ENCODE measurements at places on chromosomes 1 and 21.

- no peak for DNase-seq
Measured at GRCh38 chr1:76680651-76681050, 186.6 kb upstream of the ST6GALNAC5 start.

- no peak for DNase-seq
Measured at GRCh38 chr1:205567716-205568115, 63.2 kb downstream of the CDK18 start.

DNA sequence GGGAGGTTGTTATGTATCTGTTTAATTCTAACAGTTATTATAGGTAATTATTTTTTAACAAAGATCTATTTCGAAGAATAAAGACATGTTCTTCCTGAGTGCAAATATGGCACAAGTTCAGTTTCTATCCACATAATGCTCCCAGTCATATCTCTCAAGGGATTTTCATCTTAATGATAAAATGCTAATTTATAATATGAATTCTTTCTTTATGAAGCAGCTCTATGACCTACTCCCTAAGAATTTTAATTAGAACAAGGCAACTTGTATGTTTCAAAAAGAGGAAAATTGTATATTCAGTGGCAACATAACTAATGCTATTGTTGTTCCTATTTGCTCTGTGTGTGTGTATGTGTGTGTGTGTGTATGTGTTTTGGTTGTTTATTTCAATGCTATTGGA is 1222.1 kb upstream of the NCAM2 start:
- DNase-seq = no peak

- no peak for DNase-seq
Measured at GRCh38 chr1:199858856-199859255, 168.7 kb upstream of the NR5A2 start.

DNA sequence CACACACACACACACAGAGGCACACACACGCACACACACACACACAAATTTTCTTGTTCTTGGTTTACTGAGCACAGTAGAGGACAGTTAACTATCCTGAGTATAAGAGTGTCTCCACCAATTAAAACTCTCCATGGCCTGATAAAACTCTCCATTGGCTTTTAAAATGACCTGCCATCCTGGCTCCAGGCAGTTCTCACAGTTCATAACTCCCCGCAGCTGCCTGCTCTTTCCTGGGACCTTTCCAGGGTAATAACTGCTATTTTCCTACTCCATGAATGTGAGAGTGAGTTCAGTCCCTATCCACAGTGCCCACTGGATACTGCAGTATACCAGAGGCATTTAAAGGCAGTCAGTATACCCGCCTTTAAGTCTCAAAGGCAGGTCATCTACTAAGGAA is 351.5 kb downstream of the PLPP3 start:
- DNase-seq = no peak

- no peak for DNase-seq
Measured at GRCh38 chr1:213277036-213277435, 226.0 kb downstream of the RPS6KC1 start.

GRCh38 chr1:63448731-63449246 is 74.2 kb downstream of the ITGB3BP start:
- no peak for DNase-seq

- DNase-seq = no peak
Measured at GRCh38 chr21:45827302-45827692, 154.3 kb upstream of the COL6A1 start.

DNA sequence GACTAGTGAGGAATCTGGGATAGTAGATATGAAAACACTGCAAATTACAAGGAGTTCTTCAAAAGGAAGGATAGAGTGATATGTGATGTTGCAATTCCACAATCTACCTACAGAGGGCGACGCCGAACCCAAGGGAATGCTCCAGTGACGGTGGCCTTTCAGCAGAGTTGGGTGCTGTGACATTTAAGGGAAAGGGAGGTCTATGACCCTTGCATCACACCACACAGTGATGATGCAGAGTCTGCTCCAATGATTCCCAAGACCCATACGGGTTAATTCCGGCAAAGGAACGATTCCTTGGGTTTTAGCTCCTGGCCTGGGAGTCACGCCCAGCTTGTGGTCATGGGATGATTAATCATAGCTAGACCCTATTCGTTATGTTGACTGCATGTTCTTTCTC is 123.0 kb upstream of the IGSF21 start:
- no peak for DNase-seq

DNA sequence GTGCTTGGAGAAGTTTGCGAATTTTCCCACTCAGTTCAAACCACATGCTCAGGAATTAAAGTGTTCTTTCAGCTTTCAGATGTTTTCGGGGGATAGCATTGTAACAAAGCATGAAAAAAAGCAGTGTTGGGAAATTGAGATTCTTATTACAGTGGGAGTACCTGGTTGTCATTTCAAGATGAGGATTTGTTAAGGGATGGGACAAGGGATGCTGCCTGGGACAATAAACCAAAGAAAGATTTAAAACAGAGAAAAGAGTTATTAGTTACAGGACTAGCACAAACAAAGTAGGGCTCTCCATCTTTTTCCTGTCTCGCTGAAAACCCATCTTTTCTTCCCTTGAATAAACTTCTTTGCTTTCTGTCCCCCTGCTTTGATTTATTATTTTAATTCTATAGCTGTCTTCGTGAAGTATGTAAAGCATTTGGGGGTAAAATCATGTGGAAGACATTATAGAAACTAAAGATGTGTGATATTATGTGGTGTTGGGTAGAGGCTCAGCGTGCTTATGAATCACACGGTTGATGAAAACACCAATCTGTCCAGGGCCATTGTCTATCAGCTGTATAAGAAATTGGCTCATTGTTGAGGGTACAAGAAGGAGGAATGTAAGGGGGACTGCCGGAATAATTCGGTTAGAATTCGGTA is 277.6 kb downstream of the KIF26B start:
- no peak for DNase-seq

GRCh38 chr1:156624814-156625435 is 5.7 kb downstream of the HAPLN2 start:
- no peak for DNase-seq

GRCh38 chr1:89547563-89548116 is 23.0 kb downstream of the LRRC8B start:
- no peak for DNase-seq

DNA sequence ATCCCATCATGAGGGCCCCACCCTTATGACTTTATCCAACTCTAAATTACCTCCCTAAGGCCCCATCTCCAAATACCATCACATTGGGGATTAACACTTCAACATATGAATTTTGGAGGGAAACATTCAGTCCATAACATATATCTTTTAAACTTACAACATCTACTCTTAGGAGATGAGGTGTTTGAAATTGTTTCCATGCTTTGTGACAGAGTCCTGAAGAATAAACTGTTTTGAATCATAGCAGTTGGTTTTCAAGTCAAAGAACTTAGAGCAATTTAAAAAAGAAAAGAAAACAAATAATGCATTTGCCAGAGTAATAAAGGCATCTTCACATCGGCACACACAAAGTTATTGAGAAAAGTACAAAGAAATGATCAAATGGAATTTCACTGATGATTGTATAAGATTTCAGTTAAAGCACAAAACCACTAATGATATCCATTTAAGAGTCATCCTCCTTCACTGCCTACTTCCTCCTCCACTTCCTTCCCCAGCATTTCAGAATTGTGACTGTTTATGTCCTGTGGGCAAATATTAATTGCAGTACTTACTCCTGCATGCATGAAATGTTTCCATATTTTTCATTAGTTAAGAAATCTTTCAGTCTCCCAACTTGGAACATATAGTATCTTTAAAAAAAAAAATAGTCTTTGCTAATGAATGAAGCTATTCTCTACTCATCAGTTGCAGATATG is 202.0 kb downstream of the LRRC40 start:
- no peak for DNase-seq

DNA sequence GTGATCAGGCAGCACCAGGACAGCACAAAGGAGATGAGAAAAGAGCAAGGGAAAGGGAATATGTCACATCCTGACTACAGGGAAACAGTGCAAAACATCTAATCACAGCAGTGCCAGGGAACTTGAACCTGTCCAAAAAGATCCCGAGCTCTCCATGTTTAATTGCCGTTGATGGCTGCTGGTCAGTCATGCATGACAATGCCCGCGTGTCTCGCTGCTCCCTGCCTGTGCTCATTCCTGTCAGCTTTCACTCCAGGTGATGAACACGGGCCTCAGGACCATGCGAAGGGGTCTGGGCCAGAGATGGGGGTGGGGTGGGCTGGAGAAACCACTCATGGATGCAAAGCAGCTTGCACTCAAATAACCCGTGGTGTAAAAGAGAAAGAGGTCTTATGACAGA is 287.0 kb downstream of the GPATCH2 start:
- DNase-seq = no peak

- DNase-seq = no peak
Measured at GRCh38 chr21:38325731-38326420, 69.1 kb downstream of the KCNJ15 start.

- DNase-seq = no peak
Measured at GRCh38 chr1:166974647-166975345, 544 bp downstream of the ILDR2 start.

GRCh38 chr1:31788825-31789256 is 24.7 kb upstream of the ADGRB2 start:
- no peak for DNase-seq

GRCh38 chr1:31587720-31588423 is 11.6 kb downstream of the TINAGL1 start:
- no peak for DNase-seq

DNA sequence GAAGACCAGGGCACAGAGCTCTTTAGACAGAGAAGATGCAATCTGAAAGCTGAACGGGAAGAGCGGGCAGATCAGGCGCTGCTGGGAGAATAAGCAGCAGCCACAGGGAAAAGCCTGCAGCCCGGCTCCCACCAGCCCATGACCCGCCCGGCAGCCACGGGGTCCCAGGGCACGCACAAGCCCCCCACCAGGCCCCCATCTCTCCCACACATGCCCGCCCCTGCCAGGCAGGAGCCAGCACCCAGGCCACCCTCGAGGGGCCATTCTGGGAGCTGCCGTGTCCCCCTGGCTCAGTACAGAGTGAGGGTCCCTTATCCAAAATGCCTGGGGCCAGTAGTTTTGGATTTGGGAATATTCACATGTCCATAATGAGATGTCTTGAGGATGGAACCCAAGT is 16.3 kb downstream of the SLC19A1 start:
- no peak for DNase-seq

GRCh38 chr1:56866656-56867055 is 12.1 kb downstream of the C8A start:
- DNase-seq = no peak

GRCh38 chr1:190179817-190180216 is 297.8 kb downstream of the BRINP3 start:
- no peak for DNase-seq

- no peak for DNase-seq
Measured at GRCh38 chr1:6349254-6349943, 44.2 kb downstream of the ACOT7 start.

DNA sequence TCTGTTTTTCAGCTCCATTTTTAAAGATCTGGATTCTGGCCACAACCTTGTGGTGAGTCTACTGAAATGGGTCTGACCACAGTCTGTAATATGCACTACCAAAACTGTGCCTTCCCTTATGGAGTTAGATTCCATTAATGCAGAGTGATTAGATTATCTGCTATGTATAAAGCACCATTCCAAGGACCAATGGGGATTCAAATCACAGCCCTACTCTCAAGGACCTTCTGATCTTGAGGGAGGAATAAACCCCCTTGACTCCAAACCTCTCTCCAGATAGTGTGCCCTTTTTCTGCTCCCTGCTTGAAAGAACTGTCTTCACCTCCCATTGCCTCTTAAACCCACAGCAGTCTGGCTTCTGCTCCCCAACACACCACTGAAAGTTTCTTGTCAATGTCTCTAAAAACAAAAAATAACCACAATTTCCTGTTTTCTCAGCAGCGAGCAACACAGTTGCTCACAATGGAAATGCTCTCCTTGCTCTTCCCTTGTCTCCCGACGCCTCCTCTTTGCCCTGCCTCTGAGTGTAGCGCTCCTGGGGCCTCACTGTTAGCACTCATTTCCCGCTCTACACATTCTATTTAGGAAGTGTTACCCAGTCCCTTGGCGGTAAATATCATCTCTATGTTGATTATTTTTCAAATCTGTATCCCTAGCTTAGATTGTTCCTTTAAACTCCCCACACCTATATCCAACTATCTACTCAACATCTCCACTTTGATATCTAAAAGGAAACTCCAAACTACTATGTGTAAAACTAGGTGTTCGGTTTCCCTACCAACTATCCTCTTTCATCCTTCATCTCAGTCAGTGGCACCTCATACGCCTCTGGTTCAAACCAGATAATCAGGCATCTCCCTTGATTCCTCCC is 13.6 kb downstream of the PCNX2 start:
- no peak for DNase-seq

DNA sequence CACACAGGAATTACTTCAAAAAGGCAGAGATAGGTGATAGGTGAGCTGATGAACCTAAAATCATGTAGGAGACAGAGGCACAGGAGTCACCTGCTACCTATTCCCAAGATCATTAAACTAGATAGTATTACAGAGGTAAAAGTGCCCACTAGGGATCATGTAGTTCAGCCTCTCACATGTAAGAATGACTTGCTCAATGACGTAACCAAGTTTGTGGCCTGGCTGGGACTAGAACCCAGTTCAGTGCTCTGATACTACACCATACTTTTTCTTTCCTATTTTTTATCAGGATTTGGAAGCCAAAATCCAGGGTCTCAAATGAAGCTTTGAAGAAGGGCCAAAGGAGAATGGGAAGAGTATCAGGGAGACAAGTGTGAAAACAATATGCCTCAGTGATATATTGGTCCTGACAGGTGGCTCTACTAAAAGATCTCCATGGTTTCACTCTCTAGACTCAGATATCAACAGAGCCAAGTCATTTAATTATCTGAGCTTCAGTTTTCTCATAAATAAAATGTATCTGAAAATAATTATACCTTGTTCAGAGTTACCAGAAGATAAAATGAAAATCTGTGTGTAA is 87.3 kb upstream of the SLFNL1 start:
- no peak for DNase-seq

DNA sequence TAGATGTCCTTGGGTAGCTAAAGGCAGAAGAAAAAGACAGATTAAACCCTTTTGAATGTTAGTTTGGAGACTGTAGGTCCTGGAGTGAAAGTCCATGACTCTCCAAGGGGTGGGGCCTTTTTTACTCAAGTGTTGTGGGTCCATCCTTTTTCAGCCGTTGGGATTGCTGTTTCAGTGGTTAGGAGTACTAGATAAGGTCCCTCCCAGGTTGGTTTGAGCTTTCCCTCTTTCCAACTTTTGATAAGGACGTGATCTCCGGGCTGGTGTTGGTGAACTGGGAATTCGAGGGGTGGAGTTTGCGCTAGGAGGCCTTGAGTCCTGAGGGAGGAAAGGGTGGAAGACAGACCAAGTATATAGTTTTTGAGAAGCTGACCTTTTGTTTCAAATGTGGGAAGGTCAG is 5.2 kb upstream of the IPP start:
- no peak for DNase-seq
